Skeletal muscle cell (primary cell): ENCODE measurements at places on chromosomes 12 and 14.
A peak's percentile ranks its signal among the peaks of the same experiment; 100 is the strongest.

- DNase-seq, result no peak
Measured at GRCh38 chr12:3634348-3634747, 118.6 kb downstream of the CRACR2A start.

DNA sequence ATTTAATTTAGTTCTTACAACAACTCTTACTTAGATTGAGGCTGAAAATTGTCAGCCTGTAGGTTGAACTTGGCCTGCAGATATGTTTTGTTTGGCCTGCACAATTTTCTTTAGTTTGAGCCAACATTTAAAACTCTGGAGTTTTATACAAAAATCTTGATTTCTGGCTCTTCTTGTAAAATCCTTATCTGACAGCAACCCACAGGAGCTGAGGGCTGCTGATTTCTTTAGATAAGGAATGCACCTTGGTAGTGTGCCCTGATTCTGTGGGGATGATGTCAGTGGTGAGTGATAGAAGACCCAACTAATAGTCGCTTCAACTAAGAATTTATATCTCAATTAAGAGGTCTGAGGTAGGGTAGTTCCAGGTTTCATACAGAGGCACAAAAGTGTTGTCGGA lies 49.5 kb downstream of the SOCS2 start:
- no peak for DNase-seq

GRCh38 chr12:27289414-27289813 lies 43.2 kb upstream of the BMAL2 start:
- no peak for DNase-seq

DNA sequence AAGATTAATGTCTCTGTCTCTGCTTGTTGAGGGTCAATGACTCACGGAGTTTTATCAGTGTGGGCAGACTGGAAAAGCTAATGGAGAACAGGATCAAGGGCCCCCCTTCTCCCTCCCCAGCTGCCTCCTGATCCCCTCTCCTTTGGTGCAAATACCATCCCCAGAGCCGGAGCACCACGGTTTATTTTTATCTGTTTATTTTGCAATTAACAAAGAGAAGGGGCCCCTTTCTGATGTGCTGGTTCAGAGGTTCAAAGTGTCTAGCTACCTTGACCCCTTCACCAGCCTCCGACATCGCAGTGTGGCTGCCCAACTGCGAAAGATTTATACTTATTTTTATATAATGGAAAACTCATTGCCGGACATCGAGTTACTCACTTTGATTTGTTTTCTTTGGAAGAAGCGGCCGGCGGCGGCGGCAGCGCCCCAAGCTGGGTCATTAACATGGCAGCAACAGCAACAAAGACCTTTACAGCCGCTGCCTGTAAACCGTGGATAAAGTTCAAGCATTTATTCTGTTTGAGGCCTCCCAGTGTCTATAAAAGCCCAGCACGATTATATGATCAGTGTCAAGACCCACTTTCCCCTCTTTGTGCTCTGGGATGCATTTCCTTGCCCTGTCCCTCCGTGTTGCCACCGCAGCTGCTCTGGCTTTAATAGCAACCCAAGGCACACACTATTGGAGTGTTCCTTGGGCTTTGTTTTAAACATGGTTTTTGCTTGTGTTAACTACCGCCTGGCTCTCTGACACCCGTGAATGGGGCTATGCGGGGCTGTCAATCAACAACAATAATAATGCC lies 47.4 kb upstream of the PARP11 start:
- no peak for DNase-seq

DNA sequence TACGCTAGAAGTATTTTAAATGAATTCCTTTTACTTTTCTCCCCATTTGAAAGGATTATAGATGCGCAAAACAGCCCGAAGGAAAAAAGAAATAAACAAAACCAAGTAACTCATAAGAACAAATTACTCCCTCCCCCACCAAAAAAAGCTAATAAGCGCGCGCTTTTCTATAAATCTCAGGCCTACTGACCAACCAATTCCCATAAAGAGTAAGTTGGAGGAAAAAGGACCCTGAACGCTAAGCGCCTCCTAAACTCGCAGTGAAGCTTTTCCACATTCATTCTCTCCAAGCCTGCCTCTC lies 588 bp downstream of the MBIP start:
- DNase-seq, result no peak

DNA sequence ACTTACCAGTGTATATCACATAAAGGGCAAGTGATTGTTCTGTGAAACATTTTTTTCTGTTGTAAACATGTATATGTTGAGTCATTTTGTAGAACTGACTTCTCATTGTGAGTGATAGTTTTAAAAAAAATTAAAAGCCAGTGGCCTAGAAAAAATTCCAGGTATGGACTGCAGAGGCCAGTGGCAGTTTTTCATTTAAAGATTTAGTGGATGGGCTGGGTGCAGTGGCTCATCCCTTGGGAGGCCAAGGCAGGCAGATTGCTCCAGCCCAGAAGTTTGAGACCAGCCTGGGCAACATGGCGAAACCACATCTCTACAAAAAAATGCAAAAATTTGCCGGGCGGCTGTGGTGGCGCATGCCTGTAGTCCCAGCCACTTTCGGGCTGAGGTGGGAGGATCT lies 84.7 kb upstream of the MDM1 start:
- no peak for DNase-seq

DNA sequence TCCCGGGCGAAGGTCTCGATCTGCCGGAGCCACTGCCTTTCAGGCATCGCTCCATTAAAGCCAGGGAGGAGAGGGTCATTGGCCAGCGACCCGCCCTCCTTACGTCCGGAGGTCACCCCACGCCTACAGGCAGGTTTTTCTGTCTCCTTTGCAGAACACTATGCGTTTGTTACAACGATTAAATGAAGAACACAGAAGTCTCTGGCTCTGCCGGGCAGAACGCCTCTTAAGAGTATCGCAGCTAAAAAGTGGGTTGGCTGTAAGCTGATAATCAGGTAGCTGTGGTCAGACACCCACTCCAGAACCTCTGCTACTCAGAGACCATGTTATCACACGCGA lies 15.0 kb downstream of the OTX2 start:
- DNase-seq, result no peak

GRCh38 chr14:68181519-68182326 lies 362.1 kb downstream of the RAD51B start:
- DNase-seq, result no peak

- DNase-seq, result peak; percentile 81
Measured at GRCh38 chr12:25615119-25615518, 62.0 kb upstream of the LMNTD1 start.

DNA sequence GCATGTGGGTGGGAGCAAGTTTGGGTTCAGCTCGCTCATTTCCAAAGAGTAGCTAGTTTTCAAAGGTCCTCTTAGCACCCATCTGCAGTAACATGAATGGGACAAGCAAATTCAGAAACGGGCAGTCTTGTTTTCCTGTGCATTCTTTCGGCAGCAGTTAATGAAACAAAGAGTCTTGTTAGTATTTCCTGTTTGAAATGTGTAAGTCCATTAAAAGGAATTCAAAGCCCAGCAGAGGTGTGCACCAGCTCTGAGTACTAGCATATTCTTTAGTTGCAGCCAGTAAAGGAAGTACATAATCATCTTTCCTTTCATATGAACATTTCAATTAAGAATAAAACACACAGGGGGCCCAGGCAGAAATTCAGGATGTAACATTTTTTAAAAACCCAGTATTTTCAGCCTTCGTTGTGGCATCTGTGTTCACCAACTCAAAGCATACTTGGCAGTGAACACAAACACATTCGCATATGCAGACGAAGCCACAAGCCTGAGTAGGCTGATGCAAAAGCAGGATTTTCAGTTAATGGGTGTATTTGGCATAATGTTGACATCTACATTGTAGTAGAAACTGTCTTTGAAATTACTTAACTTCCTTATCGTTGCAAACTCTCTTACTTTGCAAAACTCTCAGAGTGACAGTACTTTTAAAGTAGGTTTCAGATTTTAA lies 570.0 kb upstream of the FLRT2 start:
- DNase-seq, result no peak

DNA sequence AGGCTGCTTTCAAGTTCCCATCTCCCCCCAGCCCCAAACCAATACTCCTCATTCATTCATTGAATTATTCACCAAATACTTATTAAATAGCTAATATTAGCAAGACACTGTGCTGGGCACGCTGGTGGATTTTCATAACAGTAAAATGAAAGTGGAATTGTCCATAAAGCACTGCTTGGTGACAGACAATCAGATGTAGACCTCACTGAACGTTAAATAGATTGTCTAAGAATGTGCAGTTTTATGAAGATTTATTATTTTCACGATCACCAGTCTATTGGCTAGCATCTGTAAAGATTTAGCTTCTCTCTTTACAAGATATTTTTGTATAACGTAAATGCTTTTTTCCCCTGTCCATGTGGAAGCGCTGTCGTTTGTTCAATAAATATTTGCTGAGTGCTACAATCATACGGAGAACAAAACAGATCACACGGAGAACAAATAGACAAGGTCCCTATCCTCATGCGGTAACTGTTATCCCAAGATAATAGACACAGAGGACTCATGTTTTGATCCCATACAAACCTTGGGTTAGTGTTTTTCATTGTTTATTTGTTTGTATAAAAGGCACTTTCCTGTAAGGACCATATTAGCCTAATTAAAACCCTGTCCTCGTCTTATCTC lies 397.6 kb downstream of the BCAT1 start:
- no peak for DNase-seq

- DNase-seq, result no peak
Measured at GRCh38 chr12:111242184-111242583, 126.7 kb downstream of the PHETA1 start.

GRCh38 chr12:130839770-130840404 lies 837 bp upstream of the STX2 start:
- DNase-seq, result no peak

DNA sequence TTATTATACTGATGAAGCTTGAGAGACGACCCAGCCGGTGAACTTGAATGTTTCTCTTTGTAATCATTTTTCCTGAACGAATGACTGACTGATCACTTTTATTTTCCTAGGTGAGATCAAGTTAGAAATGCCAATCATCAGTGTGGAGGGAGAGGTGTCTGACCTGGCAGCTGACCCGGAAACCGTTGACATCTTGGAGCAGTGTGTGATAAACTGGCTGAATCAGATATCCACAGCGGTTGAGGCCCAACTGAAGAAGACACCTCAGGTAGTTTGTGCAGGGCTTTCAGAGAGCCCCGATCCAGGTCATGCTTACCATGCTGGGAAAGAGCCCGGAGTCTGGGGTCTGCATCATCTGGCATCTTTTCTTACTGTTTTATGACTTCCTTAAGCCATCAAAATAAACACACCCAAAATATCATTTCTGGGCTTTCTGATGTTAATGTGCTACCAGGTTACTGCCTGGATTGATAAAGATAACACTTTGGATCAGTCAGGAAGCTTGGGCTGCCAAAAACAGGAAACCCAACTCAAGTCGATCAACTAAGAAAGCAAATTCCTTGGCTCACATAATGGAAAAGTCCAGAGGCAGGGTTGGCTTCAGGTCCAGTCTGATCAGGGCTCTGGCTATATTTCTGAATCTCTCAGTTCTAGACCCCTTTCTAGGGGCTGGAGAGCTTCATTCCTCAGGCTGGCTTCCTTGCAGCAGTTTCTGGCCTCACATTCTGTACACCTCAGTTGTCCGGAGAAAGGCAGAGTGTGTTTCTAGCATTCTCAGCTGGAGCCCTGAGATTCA lies 21.1 kb downstream of the DNAH10 start:
- no peak for DNase-seq

DNA sequence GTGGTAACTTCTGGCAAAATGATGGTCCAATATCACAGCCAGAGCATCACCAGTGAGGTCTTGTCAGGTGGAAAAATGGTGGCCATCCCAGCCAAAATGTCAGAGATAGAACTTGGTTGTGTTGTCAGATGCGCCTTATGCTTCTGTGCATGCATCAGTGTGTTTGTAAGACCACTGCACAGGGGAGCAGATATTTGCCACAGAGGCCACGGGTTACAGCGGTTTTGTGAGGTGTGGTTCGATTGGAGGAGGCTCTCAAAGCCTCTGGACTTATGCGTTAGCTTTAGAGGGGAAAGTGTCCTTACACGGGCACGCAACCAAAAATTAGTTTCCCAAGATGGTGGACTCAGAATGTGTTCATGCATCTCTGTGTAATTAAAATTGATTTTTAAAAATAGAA lies 243.8 kb downstream of the ADGRD1 start:
- no peak for DNase-seq

- DNase-seq, result no peak
Measured at GRCh38 chr12:54385251-54385914, 850 bp upstream of the ZNF385A start.

DNA sequence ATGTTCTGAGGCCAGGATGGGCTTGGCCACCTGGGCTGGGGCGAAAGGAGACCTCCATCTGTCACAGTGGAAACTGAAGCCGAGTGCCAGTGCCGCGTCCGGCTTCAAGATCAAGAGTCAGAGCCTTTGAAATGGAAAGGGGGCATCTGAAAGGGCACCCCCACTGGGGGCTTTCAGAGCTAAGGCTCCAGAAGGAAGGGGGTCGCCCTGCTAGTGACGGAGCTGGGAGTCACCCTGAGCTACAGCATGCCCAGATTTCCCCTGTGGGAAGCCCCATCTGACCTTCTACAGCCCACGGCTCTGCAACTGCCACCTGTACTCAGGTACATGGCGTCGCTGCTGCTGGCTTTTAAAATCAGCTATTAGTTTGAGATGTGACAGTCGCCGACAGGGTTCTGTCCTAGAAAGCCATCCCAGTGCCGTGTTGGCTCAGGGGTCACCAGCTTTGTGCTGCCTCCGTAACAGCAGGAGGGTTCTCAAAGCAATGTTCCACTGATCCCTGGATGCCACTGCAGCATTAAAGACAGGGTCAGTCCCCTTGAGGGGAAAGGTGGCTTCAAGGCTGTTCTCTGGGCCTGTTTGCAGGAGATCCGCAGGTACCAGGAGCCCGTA lies 31.5 kb downstream of the CCNK start:
- no peak for DNase-seq

GRCh38 chr12:94109160-94109559 lies 39.2 kb upstream of the PLXNC1 start:
- DNase-seq, result peak; percentile 27

DNA sequence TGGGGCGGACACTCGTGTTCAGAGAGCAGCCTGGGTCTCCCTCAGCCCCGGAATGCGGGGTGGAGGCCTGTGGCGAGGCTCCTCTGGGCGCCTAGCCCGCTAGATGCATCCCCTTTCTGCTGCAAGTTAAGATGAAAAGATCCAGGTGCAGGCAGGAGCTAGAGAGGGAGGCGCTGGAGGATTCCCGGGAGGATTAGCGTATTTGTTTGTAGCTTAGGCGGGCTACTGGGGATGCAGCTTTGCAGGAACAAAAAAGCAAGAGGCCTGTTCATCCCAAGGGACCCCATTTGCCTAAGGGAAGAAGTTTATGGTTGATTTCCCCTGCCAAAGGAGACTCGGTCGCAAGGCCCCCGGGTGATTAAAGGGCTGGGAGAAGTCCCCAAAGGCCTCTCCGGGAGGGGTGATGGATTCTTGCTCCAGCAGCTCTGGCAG lies 824 bp downstream of the CCDC177 start:
- DNase-seq, result no peak

GRCh38 chr12:78096909-78097597 lies 266.4 kb downstream of the NAV3 start:
- DNase-seq, result peak; percentile 43
